AG04449 (cell line): ENCODE measurements at places on chromosomes 12 and 14.

GRCh38 chr12:28908646-28909045, 240.4 kb upstream of the FAR2 start:
- no peak for DNase-seq

DNA sequence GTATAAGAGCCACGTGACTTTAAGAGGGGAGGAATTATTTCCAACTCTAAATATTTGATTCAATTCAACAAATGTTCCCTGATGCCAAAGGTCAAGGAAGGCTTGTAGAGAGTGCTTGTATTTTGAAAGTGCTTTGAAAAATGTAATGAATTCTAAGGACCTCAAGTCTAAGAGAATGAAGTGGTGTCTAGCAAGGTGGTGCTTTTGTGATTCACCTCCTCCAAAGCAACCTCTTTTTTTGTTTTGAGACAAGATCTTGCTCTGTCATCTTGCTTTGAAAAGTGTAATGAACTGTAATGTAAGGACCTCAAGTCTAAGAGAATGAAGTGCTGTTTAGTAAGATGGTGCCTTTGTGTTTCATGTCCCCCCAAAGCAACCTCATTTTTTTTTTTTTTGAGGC, 13.7 kb downstream of the AK7 start:
- DNase-seq: no peak

DNA sequence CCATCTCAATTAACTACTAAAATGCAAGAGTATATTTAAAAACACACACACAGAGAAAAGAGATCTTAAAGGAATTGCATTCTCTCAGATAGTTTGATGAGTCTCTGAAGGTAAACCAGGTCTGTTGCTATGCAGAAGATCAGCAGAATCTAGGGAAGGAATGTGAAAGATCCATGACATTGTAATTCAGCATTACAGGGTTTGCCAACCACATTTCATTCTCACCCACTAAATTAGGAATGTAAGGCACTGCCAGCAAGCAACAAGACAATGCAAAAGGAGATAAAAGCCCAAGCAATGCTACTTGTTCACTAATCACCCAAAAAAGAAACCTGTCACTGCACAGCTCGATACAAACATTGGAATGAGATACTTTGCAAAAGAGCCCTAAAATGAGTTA, 106.3 kb downstream of the LRIG3 start:
- DNase-seq: no peak

GRCh38 chr12:104833756-104834155, 124.3 kb downstream of the SLC41A2 start:
- no peak for DNase-seq

DNA sequence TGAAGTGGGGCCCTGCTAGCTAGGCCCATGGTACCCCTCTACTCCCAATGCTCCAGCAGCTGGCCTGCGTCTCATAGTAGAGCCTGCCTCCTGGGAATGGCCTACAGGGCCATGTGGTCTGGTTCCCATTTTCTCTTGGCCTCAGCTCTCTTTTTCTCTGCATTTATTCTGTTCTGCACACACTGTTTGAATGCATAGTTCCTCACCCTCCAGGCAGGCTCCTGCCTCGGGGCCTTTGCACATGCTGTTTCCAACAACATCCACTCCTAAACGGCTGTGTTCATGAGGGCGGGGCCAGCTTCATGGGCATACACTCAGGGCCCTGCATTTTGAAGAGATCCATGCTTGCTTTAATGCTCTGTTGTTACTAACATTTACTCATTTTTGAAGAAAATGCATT, 204.0 kb downstream of the ADGRD1 start:
- no peak for DNase-seq
